ENCODE measurements at places on chromosomes 4 and X.

DNA sequence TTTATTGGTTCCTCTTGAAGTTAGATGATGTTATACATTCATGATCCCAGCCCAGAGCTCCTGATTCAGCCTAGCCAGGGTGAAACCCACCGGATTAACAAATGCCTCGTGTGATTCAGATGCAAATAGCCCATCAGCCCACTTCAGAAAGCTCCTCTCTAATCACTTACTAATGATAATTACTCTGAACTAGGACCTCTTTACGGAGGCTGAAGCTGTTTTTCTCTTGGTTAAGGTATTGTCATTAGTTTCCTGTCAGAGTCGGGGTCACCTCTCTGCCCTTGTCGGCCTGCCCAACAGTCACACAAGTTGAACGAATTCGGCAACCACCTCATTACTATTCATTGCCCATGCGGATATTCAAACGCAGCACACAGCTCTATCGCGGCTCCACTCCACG is 36.6 kb downstream of the ZFP42 start:
- no peak for DNase-seq

- DNase-seq, result no peak
Measured at GRCh38 chrX:111634823-111635729, 45.9 kb upstream of the ALG13 start.

- no peak for DNase-seq
Measured at GRCh38 chr4:142917678-142918077, 71.6 kb upstream of the INPP4B start.

DNA sequence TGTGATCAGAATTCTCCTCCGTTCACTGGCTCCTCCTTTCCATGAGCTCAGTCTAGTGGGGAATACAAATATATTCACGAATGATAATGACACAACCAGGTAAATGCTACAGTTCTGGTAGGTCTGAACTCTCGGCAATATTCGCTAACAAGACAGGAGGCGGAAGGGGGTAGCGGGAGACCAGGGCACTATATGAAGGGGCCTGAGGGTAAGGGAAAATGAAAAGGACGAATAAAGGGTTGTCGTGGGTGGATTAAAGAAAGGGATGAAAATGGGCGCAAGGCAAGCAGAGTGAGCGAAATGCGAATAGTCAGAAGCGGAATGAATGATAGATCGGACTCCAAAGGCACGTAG is 743 bp downstream of the NKAP start:
- no peak for DNase-seq

Measured in activated naive CD8-positive, alpha-beta T cell treated with anti-CD3 and anti-CD28 coated beads for 36 hours (primary cell).